ENCODE measurements at places on chromosomes 2 and 18. TPM values are rescaled to one million over a fixed set of nuclear protein-coding genes. Genes with fewer than 3 reads are reported as not detected.

Gene HRH4
- total RNA-seq = 0.22 TPM

Gene LRRFIP1
- total RNA-seq = 158 TPM

Gene CCDC68
- not detected for total RNA-seq

Gene CDK5R2
- not detected for total RNA-seq

Gene AGBL5
- 18.0 TPM for total RNA-seq

Gene HOXD12
- total RNA-seq = not detected

Gene FOXD4L1
- 0.14 TPM for total RNA-seq

Gene ADRA2B
- total RNA-seq = 0.17 TPM

Gene PLA2R1
- not detected for total RNA-seq

Gene IKZF2
- total RNA-seq = 20.6 TPM

Gene PRKAG3
- total RNA-seq = not detected

Gene CXCR4
- total RNA-seq = 288 TPM

Gene HOXD9
- not detected for total RNA-seq

Gene STPG4
- 0.19 TPM for total RNA-seq

Gene CPO
- not detected for total RNA-seq

Gene ZNF396
- 1.9 TPM for total RNA-seq

Gene CIAO1
- 68.2 TPM for total RNA-seq

Gene CD302
- total RNA-seq = 0.47 TPM

Gene GCG
- total RNA-seq = not detected

Gene CROCC2
- total RNA-seq = not detected

Gene MOCOS
- total RNA-seq = 0.23 TPM

Gene SERPINB13
- total RNA-seq = not detected

Gene FTCDNL1
- 2.0 TPM for total RNA-seq

Gene ACSL3
- total RNA-seq = 50.9 TPM

Gene FHOD3
- total RNA-seq = not detected

Gene RND3
- total RNA-seq = not detected

Gene KYNU
- total RNA-seq = 0.14 TPM

Gene PIEZO2
- total RNA-seq = not detected

Gene C2orf72
- total RNA-seq = 0.47 TPM

Gene SERPINB3
- not detected for total RNA-seq

Gene ALPP
- total RNA-seq = not detected

Gene TRAK2
- 48.8 TPM for total RNA-seq

Gene PSTPIP2
- 12.6 TPM for total RNA-seq

Gene MARCO
- total RNA-seq = 0.26 TPM

Gene DLGAP1
- not detected for total RNA-seq
